ENCODE measurements at places on chromosomes 3 and 15.
A peak's percentile ranks its signal among the peaks of the same experiment; 100 is the strongest.

DNA sequence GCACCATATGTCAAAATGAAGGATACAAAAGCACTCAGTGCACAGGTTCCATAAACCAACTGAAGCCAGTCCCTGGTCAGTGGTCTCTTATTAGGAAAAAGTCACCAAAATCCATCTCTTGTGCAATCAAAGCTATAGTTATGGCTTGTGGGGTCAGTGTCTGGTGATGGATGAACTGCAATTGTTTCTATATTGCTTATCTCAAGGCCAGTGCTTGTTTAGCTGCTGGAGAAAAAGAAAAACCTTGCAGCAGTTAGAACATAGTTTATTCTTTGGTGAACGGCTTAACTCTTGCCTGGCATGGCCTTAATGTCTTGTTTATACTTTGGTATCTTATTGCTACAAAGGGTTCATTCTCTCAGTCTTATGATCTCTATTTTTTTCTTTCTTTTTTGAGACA, 2.9 kb upstream of the UQCRC1 start:
- no peak for DNase-seq

DNA sequence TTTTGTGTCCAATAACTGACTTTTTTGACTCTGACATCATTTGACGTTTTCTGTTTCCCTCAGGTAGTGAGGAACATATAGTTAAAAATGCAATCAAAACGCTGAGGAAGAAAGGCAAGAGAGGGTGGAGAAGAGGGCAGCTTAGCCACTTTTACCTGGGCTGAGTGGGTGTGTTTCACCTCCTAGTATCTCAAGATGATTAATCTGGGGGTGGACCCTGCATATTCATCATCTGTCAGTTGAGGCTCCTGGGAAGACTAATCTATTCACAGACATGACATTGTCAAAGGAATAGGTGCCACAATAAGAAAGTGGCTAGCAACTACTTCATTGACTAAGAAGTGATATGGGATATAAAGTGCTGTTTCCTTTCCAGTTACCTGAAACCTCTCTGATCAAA, 331.5 kb upstream of the RARB start:
- no peak for DNase-seq

GRCh38 chr3:138103466-138103865, 11.9 kb downstream of the DZIP1L start:
- DNase-seq, result no peak

DNA sequence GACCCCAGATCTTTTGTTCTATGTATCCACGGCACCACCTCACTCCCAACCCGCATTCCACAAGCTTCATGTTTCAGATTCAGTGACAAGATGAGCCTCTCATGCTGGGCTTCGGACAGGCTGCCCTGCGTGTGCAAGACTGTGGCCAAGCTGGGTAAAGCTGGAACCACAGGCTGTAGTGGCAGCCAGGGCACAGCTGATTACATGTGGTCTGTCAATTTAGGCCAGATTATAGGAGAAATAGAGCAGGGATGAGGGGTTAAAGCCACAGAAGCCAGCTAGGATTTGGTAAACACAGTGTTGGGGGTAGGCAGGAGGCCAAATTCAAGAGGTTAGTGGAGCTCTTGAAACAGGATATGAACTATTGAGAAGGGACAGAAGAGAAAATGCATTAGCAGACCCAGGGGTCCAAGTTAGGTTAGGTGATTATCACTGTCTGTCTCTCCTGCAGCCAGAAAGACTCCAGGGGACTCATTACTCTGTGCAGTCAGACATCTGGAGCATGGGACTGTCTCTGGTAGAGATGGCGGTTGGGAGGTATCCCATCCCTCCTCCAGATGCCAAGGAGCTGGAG, 12.9 kb downstream of the SNAPC5 start:
- DNase-seq, result no peak

- DNase-seq, result no peak
Measured at GRCh38 chr3:138438896-138439295, 4.5 kb downstream of the ESYT3 start.

DNA sequence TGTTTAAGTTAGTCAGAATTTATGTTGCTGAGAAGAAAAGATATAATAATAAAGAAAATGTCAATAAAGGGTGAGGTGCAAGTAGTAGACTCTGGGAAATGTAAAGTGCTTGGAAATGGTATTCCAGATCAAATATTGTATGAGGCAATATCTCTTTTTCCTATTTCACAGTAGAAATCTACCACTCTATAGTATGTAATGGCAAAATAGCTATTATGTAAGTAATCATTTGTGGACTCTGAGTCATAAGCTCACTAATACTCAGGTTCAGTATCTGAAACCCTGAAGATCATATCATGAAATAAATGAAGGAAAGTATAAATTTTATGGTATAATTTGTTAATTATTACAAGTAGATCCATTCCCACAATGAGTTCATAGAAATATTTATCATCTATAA, 322.1 kb downstream of the PYDC2 start:
- DNase-seq, result no peak

- DNase-seq, result no peak
Measured at GRCh38 chr15:74790080-74790916, 8.4 kb downstream of the CSK start.

GRCh38 chr3:188154809-188155574, 1.0 kb downstream of the LPP start:
- no peak for DNase-seq

- DNase-seq, result no peak
Measured at GRCh38 chr3:156368189-156368588, 186.7 kb downstream of the SSR3 start.

DNA sequence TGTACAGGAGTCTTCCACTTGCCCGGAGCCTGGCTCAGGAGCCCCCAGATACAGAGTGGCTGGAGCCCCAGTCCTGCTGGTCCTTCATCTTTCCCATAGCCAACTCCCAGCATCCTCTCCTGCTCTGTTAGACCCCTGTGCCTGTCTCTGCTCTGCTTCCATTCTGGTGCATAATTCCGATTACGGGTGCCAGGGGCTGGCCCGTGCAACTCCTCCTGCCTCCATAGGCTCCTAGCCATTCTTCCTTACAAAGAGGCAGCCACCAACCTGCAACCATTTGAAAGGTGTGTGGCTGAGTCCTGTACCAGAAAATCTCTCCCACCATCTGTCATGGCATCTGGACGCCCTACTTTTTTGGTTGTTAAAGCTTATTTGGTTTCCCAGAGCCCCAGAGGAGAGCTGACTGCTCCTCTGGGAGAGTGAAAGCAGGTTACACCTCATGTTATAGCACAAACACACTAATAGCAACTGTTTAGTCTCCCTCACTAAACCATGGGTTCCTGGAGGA, 5.2 kb upstream of the RAD18 start:
- no peak for DNase-seq

DNA sequence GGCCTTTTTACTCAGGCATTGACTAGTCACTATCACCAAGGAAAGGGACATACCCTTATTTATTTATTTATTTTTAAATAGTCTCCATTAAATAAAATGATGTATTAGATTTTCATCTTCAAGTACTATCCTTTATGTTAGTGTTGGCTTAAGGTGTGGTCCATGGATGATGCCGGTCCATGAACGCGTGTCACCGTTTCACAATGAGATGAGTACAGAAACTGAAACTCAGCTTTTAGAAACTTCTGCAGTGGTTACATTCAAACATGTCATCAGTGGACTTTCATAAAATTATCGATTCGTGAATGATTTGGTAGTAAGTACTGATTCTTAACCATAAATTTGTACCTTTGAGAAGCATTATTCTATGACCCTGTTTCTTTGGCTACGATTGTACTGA, 166.6 kb downstream of the SATB1 start:
- DNase-seq, result no peak

- DNase-seq, result no peak
Measured at GRCh38 chr15:56890038-56890437, 28.4 kb upstream of the TCF12 start.

DNA sequence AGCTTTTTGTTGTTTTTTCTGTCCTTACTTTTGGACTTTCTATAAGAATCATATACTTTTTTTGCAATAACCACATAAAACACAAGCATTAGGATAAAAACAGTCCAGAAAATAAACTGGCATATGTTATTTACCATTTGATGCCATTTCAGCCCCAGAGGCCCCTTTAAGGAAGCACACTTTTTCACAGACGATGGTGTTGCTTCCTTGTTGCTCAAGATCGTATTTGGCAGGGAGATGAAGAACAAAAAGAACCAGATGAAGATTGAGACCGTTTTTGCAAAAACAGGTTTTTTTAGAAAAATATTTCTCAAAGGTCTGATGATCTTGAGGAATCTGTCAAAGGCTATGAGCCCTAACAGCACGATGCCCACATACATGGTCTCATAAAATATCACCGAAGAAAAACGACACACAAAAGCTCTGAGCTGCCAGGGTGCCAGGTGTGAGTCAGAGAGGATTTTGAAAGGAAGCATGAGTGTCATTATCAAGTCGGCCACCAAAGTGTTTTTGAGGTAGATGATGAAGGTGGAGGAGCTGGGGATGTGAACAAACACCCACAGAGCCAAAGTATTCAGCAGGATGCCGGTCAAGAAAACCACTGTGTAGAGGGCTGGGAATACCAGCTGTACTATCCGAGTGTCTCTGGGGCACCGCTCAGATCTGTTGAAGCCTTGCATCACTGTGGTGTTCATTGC, 902 bp downstream of the P2RY13 start:
- DNase-seq, result no peak

DNA sequence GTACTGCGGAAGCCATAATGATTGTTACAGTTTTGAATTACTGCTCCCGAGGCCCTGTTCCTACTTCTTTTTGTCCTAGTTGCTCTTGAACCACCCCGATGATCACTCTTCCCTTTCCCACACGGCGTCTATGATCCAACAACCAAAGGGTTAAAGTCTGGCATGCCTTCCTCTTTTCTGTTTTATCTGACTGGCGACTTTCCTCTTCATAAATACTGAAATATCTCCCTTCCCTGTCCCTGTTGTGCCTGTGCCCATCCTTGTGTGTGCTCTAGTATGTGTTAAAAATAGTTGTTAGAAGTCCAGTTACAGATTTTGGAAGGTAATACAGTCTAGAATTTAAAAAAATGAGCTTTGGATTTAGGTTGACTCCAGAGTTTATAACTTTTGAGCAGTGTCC, 83.6 kb downstream of the AKAP13 start:
- no peak for DNase-seq

- DNase-seq, result no peak
Measured at GRCh38 chr15:91073768-91074167, 26.3 kb upstream of the SV2B start.

- no peak for DNase-seq
Measured at GRCh38 chr15:82543160-82543559, 2.9 kb upstream of the RPS17 start.

DNA sequence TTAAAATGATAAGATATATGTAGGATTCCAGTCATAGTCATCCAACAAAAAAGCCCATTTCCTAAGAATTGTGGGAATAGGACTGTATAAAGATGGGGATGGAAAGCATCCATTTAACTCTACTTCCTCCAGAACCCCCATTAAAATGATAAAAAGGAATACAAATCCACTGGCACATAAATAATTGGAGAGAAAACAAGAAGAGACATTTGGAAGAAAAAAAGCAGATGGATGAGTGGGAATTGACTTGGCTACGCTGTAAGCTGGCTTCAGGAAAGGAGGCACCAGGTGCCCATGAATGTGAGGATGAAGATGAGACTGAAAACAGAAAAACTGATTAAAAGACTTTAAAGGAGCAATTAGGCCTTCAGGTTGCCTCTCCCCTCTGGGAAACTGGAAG, 91.8 kb downstream of the ST8SIA2 start:
- no peak for DNase-seq

GRCh38 chr3:39130693-39131265, 22.6 kb downstream of the CSRNP1 start:
- no peak for DNase-seq

GRCh38 chr3:172104471-172105072, 65.2 kb downstream of the FNDC3B start:
- DNase-seq, result no peak

GRCh38 chr3:157543501-157544035, 40.4 kb upstream of the VEPH1 start:
- no peak for DNase-seq

- no peak for DNase-seq
Measured at GRCh38 chr15:66043264-66043663, 174.0 kb downstream of the RAB11A start.

GRCh38 chr3:44013967-44014366, 227.7 kb upstream of the TOPAZ1 start:
- DNase-seq, result no peak

- DNase-seq, result no peak
Measured at GRCh38 chr3:90055666-90056065, 948.2 kb downstream of the EPHA3 start.

GRCh38 chr3:46866720-46867549, 3.7 kb upstream of the MYL3 start:
- peak; percentile 86 for DNase-seq

- no peak for DNase-seq
Measured at GRCh38 chr3:186802701-186803100, 3.6 kb downstream of the RFC4 start.

- DNase-seq, result no peak
Measured at GRCh38 chr3:39196671-39197356, 4.4 kb upstream of the XIRP1 start.

- DNase-seq, result no peak
Measured at GRCh38 chr15:47794252-47794914, 77.1 kb downstream of the SEMA6D start.

DNA sequence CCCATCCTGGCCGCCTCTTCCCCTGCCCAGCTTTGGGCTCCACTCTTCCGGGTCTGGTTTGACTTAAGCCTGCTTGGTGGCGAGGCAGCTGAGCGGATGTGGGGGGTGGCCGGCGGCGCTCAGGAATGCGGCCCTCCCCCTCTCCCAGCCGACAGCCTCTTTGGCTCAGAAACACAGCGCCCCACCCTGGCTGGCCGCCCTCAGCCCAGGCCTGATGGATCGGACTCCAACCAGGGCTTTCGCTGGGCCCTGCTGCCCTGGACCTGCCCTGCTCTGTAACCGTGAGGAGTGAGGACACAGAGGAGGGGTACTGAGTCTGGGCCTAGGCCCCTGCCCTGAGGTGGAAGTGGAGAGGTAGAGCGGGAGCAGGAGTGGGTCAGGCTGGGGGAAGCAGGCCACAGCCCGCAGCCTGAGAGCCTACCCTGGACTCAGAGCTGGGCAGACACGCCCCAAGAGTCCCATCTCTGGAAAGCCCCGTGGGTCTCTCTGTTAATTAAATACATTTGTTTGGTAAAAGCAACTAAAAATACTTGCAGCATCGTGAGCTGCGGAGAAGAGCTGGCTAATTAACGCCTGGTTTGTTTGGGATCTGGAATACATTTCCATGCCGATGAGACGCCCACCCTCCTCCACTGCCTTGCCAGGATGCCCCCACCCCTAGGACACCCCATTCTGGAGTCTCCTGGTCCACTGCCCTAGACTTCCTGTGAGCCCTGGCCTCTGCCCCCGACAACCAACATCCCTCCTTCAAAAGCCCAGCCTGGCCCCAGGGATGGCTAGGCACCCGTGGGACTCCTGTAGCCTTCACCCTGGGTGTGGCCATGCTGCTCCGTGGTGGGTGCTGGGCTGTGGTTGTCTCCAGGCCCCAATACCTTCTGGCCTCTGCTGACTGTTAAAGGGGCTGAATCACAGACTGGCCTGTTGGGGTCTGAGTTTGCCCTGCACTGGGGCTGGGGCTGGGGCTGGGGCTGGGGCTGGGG, 19.6 kb downstream of the PLXNA1 start:
- no peak for DNase-seq

- DNase-seq, result no peak
Measured at GRCh38 chr15:66038387-66039116, 169.3 kb downstream of the RAB11A start.

- no peak for DNase-seq
Measured at GRCh38 chr3:119469418-119470189, 841 bp downstream of the POGLUT1 start.

Data from activated T-cell treated with anti-CD3 and anti-CD28 coated beads for 4 hours (primary cell).